Left renal pelvis (tissue), 4 donors: ENCODE measurements at places on chromosomes 7 and 10.

GRCh38 chr10:15865304-15865703 is 5.0 kb upstream of the MINDY3 start:
- DNase-seq: no peak

GRCh38 chr7:135420786-135421185 is 89.1 kb downstream of the CNOT4 start:
- DNase-seq: no peak

- no peak for DNase-seq
Observed at GRCh38 chr10:45373003-45373575, 927 bp upstream of the ALOX5 start.

- DNase-seq: no peak
Observed at GRCh38 chr7:128422037-128422436, 12.3 kb upstream of the IMPDH1 start.

DNA sequence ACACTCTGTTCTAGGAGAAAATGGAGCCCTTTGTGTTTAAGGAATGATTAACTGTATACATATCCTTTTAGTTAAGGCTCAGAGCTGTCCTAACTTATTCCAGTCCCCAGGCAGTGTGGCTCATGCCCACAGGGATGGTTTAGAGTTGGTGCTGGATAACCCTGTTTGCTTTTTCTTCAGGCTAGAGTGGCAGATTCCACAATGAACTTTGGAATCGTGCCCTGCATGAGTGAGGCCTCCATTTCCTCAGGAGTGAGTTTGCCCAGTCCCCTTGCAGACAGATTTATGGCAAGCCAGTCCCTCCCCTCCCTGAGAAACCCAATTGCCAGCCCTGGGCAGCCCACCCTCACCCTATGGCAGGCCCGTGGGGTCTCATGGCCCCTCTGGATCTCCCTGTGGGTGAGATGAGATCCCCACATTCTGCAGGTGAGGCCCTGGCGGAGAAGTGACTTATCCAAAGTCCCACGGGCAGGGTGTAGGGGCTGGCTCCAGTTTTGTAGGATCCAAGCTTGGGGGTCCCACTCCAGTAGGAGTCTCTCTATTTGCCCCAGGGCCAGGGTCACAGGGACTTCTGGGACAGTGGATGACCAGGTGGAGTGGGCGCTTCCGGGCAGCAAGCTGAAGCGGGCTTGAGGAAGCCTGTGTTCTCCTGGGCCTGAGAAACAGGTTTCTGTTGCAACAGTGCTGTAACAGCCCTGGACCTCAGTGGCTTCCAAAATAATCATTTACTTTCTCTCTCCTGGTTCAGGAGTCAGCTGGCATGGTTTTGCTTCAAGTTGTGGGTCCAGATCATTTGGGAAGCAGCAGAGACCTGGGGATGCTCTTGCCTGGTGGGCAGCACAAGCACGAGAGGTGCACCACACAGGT is 9.0 kb upstream of the COMTD1 start:
- DNase-seq: no peak

DNA sequence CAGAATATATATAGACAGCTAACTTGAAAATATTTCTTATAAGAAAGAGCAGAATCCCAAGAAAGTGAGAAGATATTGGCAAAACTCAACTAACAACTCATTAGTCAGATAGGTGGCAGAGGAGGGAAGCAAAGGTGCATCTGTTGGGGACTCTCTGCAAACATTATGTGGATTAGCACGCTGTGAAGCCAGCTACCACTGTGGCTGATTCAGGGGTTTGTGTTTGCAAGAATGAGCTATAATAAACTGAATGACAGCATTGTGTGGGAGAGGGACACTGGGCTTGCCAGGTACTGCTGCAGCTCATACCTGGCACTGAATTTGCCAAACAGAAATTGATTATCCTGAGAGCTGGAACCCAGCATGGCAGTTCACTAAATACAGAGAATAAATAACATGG is 170.3 kb upstream of the MINDY3 start:
- DNase-seq: no peak

- DNase-seq: no peak
Observed at GRCh38 chr10:124649214-124649613, 95.0 kb downstream of the FAM53B start.

GRCh38 chr10:114291516-114291915 is 52.5 kb downstream of the VWA2 start:
- no peak for DNase-seq

GRCh38 chr7:2866601-2867000 is 22.5 kb upstream of the GNA12 start:
- no peak for DNase-seq

DNA sequence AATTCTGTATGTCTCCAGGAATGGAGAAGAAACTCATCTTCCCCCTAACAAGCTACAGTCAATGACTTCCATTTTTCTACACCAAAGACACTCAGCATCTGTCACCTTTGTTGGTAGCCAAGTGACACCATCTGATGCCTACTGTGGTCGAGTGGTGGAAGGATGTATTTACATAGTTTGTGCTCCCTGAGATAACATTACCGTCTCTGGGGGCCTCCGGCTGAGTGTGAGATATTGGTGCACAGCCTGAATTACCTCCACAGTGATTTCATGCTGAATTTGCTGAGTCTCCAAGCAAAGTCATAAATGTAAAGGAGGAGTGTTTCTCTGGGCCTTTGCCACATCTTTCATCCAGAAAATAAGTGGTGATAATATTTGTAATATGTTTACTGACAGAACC is 114.0 kb downstream of the GRID1 start:
- no peak for DNase-seq

DNA sequence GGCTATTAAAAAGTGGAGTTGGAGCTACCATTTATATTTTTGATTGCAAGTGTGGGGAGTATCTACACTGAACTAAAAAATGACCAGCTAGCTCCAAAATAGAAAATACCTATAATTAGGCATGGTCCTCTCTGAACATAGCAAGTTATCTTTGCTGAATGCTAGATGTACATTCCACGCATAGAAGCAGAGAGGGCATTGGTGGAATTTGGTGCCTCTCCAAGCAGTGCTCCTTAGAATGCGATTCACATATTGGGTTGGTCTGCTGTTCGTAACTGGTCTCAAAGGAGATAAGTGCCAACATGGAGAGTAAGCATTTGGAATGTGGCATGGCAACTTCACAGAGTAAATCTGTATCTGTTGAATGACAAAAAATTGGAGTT is 196.2 kb downstream of the PTN start:
- no peak for DNase-seq

DNA sequence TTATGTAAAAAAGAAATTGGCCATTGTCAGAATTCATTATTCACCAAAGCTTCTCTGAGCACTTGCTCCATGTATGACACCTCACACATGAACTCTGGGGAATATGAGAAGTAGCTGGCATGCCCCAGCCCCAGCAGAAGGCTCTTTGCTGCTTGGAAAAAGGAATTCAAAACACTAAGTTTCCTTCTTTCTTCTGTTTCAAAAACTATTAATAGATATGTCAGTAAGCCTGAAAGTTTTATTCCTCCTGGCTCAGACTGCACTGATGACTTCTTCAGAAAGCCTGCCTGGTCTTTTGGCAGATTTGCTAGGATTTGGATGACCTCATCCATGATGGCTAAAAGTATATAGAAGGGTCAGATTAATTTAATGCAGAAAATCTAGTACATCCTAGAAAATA is 511.0 kb downstream of the GFRA1 start:
- DNase-seq: no peak

GRCh38 chr10:34587002-34587679 is 228.0 kb downstream of the PARD3 start:
- DNase-seq: no peak

GRCh38 chr7:95718577-95719410 is 53.6 kb upstream of the DYNC1I1 start:
- DNase-seq: no peak

DNA sequence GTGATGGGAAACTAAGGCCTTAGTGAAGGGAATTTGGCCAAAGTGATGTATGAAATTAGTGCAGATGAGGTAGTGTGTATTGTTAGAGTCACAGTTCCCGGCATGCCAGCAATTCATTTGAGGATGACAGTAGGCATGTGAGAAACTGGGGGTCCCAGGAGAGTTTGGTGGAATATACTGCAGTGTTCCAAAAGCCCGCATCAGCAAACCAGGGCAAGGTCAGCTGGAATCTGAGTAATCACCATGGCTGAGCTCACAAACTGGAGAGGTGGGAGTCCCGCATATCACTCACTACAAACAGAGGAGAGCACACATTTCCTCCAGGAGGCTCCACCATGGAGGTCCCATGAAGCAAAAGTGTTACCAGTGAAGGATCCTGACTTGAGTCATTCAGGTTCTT is 740.7 kb downstream of the TNS3 start:
- DNase-seq: no peak

- no peak for DNase-seq
Observed at GRCh38 chr7:105015390-105015965, 1.5 kb downstream of the KMT2E start.

GRCh38 chr10:97531401-97531986 is 32.8 kb downstream of the UBTD1 start:
- no peak for DNase-seq

GRCh38 chr7:42011846-42012245 is 225.2 kb downstream of the GLI3 start:
- no peak for DNase-seq

DNA sequence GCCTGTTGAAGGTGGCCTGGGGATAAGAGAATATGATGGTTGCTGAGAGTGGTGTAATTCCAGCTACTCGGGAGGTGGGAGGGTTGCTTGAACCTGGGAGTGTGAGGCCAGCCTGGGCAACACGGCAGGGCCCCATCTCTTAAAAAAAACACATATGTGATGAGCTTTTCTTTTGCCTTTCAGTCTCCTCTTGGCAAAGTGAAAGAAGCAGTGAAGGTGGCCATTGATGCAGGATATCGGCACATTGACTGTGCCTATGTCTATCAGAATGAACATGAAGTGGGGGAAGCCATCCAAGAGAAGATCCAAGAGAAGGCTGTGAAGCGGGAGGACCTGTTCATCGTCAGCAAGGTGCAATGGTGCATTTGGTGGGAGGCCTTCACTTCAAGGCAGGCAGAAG is 3.1 kb downstream of the AKR1B10 start:
- no peak for DNase-seq

- DNase-seq: no peak
Observed at GRCh38 chr10:14048930-14049613, 281.7 kb downstream of the FRMD4A start.

DNA sequence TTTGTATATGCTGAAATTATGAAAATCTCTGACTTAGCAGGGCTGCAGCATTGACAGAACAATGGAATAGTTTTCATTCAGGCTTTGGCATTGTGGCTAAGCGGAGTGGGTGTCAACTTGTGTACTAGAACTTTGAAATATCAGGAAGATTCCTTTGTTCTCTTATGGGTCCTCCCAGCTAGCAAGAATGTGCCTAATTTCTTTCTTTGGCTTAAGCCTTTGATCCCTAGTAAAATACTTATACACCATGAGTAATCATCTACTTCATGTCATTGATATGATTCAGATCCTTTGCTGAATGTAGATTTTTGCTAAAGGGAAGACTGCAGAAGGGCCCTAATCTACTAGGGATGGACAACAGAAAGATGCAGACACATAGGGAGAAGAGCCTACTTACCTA is 6.2 kb downstream of the AVL9 start:
- DNase-seq: no peak

DNA sequence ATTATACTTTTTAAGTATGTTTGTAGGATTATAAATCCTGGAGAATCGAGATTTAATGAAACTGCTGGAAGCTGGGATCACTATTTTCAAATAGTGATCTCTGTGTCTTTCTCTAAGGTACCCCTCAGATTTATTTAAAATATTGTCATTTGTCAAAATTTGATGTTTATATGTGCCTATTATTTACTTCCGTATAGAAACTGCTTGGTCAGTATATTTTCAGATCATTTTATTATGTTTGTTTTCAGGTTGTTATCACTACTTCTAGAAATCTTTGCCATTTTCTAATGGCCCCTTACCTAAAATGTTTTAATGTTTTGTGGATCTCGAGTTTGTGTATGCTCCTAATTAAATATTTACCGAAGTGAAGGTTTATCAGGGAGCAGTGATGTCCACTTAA is 183.7 kb downstream of the SND1 start:
- no peak for DNase-seq

DNA sequence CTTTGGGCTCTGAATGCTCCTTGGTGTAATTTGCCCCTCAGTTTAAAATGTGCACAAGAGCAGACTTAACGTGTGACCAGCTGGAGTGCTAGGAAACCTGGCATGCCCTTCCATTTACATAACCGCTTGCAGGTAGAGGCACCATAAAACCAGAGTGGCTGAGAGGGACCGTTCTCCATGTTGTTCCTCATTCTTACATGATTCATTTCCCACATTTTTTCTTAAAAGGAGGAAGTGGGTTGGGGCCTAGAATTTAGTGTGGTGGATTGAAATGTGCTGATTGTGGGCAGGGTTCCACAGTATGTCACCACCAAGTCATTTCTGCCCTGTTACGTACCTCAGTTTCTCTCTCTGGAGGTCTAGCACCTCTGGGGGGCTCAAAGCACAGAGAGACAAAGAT is 375.8 kb upstream of the VSTM2A start:
- no peak for DNase-seq

GRCh38 chr7:126728967-126729366 is 523.8 kb downstream of the GRM8 start:
- no peak for DNase-seq

- no peak for DNase-seq
Observed at GRCh38 chr10:62893036-62893435, 76.9 kb upstream of the EGR2 start.

GRCh38 chr7:104207348-104207730 is 474 bp downstream of the ORC5 start:
- DNase-seq: no peak

DNA sequence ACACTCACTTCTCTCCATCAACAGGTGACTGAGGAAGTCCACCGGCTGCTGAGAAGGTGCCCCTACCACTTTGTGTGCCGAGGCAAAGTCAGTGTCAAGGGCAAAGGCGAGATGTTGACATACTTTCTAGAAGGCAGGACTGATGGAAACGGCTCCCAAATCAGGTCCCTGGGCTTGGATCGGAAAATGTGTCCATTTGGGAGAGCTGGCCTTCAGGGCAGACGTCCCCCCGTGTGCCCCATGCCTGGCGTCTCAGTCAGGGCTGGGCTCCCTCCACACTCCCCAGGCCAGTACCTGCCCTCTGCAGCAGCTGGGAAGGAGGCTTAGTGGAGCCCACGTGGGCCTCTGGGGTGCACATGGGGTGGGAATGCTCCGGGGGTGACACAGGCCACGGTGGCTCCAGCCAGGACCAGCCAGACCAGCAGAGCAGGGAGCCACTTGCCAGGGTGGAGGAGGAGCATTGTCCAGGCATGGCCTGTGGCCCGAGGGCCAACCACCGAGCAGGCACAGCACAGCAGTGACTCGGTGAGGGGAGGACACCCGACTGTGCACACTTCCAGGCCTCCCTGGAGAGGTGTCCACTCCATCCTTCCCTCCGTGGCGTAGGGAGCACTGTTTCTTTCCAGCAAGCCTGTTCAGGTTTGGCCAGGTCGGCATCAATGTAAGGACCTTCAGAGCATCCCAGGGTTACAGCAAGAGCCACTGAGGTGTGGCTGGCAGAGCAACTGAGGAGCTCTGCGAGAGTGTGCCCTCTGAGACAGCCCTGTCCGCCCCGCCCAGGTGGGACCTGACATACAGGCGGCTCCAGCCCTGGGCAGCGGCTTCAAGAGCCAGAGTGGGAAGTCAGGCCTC is 139.7 kb downstream of the ADCY1 start:
- no peak for DNase-seq
